ENCODE measurements at places on chromosomes 2 and 18. TPM values are rescaled to one million over a fixed set of nuclear protein-coding genes. Genes with fewer than 3 reads are reported as not detected.

Gene AOX1
- total RNA-seq: not detected

Gene C1GALT1C1L
- not detected for total RNA-seq

Gene EFEMP1
- total RNA-seq: not detected

Gene HMSD
- not detected for total RNA-seq

Gene REG1B
- not detected for total RNA-seq

Gene SOWAHC
- 0.17 TPM for total RNA-seq

Gene MFF
- 63.5 TPM for total RNA-seq

Gene FHL2
- total RNA-seq: 1.1 TPM

Gene SP100
- 314 TPM for total RNA-seq

Gene GREB1L
- not detected for total RNA-seq

Gene ECEL1
- not detected for total RNA-seq

Gene UGT1A4
- not detected for total RNA-seq

Gene PLGLB2
- 1.6 TPM for total RNA-seq

Gene NCK2
- total RNA-seq: 69.6 TPM

DNA sequence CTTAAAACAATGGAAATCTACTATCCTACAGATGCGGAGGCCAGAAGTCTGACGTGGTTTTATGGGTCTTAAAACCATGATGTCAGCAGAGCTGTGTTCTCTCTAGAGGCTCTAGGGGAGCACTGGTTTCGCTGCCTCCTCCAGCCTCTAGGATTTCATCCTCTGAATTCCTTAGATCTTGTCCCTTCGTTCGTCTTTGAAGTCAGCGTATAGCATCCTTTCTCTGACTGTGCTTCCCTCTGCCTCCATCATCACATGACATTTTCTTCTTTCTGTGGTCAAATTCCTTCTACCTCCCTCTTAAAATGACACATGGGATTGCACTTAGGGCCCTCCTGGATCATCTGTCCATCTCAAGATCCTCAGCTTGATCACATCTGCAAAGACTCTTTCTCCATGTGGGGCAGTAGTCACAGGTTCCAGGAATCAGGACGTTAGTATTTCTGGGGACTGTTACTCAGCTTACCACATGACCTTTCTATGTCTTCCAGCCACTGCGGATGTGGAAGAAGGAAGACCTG lies 22.7 kb upstream of the NCK2 start:
- DNase-seq: no peak

GRCh38 chr2:240358080-240358479 lies 77.4 kb upstream of the GPC1 start:
- no peak for DNase-seq

- DNase-seq: no peak
These were observed 103.1 kb downstream of the SH3RF3 start for GRCh38 chr2:109231996-109232705.

DNA sequence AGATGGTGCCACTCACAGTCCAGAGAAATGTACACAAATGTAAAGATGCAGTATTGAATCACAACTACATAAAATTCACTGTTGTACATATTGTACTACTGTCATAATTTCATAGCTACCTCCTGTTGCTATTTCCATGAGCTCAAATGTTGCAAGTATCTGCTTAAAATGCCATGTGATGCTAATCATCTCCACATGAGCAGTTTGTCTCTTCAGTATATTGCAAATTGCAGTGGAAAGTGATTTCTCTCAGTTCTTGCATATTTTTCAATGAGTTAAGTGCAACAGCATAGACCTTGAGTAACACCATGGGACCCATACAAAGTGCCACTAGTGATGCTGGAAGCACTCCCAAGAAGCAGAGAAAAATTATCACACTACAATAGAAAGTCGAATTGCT lies 51.9 kb downstream of the MAIP1 start:
- no peak for DNase-seq

GRCh38 chr2:32558492-32558891 lies 69.4 kb upstream of the TTC27 start:
- DNase-seq: no peak

- no peak for DNase-seq
These were observed 21.4 kb upstream of the RHOB start for GRCh38 chr2:20425371-20425881.

DNA sequence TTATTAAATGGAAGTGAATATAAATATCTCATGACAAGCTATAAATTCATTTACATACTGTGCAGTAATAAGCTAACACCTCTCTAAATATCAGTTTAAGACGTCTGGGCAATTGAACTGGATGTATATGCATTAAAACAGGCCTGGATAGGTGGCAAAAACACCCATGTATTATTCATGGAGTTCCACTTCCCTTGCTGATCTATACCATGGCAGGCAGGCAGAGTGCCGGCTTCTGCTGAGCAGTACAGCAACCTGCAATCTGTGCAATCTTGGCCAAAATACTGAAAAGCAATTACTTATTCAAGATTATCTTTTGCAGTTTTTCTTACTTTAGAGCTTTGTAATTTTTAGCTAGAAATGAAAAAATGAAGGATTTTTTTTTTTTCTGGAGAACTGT lies 112.1 kb upstream of the PIEZO2 start:
- no peak for DNase-seq

DNA sequence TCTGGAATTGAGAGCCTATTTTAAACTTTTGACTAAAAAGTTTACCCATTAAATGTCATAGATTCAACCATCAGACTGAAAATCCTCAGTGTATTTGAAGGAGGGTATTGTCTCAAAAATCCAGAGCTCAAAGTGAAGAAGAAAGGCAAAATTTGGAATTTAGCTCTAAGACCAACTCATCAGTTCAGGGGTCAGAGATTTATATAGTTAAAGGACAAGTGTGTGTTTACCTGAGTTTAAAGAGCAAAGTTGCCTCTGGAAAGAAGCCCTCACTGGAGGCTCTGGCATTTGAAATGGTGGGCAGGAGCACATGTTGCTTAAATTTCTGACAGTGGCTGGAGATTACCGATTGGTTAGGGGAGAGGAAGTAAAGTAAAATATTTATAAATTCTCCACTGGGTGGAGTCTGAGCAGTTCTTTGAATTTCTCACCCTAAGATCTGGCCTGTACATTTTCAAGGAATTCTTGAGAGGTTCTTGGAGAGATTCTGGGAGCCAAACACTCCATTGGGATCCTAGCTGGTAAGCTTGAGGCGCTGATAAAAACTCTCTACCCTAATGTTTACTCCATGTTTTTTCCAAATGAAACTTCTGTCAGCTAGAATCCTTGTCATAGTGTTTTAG lies at the start of gene KYNU:
Gene KYNU (plus strand): TSS at position 449 of the 623 bp plus-strand sequence. CDS start 7,704 bp downstream, outside the sequence.
- no peak for DNase-seq

- no peak for DNase-seq
These were observed 16.4 kb downstream of the LRRFIP1 start for GRCh38 chr2:237643582-237644380.

DNA sequence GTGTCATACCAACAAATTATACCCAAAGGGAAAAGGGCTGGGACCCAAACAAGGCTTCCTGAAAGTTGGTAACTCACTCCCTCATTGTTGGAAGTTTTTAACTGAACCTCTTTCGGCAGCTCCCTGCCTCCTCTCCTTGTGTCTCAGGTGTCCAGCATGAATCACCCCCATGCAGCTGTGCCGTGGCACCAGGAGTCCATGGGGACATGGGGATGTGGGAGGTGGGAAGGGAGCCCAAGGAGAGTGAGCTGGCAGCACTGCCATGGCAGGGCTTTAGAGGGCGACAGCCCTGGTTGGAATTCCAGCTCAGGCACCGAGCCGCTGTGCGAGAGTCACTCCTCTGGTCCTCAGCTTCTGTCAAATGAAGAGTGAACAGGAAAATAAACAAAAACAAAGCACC lies 12.5 kb upstream of the GYPC start:
- no peak for DNase-seq

DNA sequence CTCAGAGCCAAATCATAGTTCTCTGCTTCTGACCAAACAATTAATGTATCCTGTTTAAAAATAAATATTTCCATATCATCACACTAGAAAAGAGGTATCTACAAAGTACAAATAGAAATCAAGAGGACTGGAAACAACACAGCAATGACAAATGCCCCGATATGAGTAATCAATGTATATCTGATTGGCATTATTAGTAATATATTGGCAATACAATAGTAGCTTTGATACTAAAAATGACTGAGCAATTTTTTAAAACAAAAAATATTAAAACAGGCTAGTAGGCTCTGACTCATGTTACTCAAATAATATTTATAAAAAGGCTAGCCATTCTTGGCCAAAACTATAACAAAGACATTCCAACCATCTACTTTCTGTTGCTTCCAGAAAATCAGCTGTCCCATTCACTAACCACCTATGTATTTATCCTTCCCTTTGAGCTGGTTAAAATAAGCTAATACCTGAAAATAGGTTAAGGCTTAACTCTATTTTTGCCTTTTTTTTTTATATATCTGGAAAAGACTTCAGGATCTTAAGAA lies 13.3 kb downstream of the PPP4R3B start:
- DNase-seq: no peak

- no peak for DNase-seq
These were observed 28.1 kb upstream of the SPP2 start for GRCh38 chr2:234022424-234022823.

- no peak for DNase-seq
These were observed 146.0 kb upstream of the SERTAD2 start for GRCh38 chr2:64799592-64800252.

DNA sequence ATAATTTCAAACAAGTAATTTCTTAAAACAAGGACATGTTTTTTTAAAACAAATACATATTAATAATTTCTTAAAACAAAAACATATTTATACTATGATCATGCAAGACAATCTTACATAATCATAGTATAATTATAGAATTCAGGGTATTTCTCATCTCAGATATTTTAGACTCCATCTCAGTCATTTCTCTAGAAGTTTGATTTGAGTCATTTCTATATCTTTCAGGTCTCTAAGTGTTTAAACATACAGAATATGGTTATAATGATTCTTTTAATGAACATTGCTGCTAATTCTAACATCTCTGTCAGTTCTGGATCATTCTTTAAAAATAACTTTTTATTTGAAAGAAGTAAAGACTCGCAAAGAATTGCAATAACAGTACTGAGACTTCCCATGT lies 154.2 kb upstream of the KYNU start:
- DNase-seq: no peak

DNA sequence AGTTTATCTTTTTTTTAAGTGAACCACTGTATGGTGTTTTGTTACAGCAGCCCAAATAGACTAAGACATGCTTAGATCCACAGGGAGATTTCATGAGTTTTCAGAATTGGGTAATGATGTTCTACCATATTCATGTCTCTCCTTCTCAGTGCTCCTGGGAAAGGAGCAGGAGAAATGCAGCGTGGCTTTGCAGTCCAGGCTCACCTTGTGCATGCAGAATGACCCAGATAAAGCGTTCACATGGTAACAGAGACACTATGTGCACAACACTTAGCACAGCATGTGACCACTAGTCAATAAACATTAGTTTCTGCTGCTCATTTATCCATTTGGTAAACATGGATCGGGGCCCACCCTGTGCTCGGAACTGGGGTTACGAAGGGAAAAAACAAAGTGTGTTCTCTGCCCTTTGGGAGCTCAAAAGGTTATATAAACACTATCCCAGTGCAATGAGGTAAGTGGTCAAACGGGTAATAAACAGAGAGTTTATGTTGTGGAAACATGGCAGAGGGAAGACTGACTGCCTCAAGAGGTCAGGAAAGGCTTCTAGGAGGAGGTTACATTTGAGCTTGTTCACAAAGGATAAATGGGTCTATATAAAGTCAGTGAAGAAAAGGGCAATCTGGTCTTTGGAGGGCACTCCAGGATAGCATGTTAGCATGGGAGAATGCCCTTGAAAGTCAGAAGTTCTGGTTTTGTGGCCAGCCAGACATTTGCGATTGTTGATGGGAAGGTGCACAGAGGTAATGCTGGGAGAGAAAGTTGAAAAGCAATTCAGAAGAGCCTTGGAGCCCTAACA lies 299.2 kb downstream of the TDRD15 start:
- no peak for DNase-seq

DNA sequence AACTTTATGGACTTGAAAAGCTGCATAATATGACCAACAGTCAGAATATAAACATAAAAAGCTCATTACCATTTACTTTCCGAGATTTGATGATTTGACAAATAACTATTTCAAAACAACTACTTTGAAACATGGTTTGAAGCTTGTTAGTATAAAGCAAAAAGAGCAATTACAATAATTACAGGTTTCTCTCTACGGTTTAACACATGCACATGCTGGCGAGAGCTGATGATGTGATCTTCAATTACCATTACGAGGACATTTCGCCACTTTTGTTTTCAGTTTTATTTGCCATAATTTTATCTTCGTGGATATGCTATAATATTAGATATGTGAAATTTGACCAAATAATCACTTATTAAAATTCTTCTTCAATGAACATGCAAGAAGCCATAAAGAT lies 270.1 kb downstream of the TCF4 start:
- DNase-seq: no peak

- DNase-seq: no peak
These were observed 27.3 kb upstream of the ITGB6 start for GRCh38 chr2:160227293-160227915.

- no peak for DNase-seq
These were observed 133.2 kb downstream of the ARHGAP15 start for GRCh38 chr2:143262389-143262788.

GRCh38 chr2:164560902-164561301 lies 60.4 kb downstream of the GRB14 start:
- DNase-seq: no peak

GRCh38 chr2:120469426-120469825 lies 123.5 kb downstream of the INHBB start:
- no peak for DNase-seq

GRCh38 chr2:160813506-160813858 lies 319.9 kb upstream of the RBMS1 start:
- DNase-seq: no peak

DNA sequence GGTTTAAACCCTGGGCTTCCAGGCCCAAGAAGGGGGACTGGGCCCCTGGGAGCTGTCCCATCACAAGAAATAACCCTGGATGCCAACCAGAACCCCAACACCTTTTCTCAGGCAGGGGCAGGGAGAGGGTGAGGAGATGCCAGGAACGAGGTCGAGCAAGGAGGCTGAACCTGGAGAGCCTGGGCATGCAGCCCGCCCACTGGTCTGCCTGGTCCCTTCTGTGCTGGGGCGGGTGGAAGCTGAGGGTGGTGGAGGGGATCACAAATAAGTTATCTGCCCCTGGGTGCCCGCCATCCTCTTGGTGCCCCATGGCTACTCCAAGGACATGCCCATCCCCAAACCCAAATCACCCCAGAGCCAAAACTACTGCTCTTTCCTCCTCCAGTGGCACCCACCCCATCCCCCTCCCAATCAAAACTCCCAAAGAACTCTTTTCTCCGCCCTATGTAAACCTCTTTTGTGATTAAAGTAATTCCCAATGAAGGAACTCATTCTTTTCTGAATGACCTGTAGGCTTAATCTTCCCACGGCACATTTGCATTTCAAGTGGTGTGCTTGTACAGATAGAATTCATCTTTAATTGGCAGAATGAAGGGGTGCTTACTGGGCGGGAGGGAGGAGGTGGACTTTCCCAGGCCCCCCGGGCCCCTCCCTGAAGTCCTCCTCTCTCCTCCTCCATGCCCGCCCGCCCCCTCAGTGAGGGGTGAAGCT lies 47.9 kb downstream of the EFR3B start:
- no peak for DNase-seq
